KG1 (cell line): ENCODE measurements at places on chromosomes 6 and 20.

GRCh38 chr6:70470016-70470415, 56.7 kb downstream of the FAM135A start:
- no peak for DNase-seq

DNA sequence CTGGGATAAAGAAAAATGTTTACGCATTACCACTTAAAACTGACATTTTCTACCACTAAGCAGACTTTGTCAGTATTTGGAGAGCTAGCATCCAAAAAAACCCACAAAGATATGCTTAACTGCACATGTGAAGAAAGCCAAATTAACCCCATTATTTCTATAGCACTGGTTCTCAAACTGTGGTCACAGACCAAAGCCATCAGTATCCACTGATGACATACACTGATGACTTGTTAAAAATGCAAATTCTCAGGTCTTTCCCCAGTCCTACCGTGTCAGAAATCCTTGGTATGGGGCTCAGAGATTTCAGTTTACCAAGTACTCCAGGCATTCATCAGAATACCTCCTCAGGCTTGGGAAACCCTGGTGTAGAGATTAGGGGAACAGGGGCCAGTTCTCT, 230.2 kb downstream of the PTPRK start:
- DNase-seq: no peak

DNA sequence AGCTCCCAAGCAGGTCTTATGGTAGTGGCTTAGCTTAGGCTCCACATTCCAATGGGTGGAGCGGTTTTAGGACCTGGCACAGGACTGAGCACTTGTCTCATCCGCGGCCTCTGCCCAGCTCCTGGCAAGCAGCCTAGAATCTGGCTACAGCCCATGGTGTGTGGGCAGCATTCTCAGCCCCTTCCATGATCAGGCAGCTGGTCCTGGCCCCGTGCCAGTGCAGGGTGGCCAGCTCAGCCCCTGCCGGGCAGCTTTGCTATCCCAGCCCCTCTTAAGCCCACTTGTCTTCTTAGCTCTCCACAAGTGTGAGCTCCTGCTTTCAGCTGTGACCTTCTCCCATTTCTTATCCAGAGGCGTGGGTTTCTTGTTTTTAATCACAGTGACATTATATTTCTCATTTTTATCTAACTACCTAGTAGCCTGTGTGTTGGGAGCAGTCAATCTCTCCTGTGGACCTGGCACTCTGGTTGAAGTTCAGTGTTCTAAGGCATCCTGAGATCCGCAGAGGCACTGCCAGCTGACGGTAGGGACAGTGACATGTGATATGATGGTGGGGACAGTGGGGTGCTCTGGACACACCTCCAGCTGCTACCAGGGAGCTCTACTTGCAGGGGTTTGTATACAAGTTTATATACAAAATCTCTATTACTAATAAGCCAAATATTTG, 119.9 kb upstream of the PRND start:
- no peak for DNase-seq

DNA sequence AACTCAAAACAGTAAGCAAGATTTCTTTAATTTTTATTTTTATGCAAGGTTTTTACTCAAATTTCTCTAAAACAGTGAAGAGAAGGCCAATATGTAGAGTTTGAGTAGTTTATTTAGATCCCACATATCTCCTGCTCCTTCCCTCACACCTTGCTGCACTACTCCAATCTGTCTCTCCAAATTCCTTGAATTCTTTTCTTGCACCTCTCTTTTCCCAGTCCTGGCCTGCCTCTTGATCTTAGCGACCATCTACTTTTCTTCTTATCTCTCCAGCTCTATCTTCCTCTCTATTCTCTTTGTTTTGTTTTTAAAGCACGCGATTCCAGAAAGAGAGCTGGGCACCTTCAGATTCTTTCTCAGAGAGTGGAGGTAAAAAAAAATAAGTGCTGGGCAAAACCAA, 86.7 kb upstream of the KCNQ5 start:
- no peak for DNase-seq

GRCh38 chr6:115001731-115002350, 659.0 kb upstream of the HS3ST5 start:
- no peak for DNase-seq
